ENCODE measurements at places on chromosomes 1 and 21.

DNA sequence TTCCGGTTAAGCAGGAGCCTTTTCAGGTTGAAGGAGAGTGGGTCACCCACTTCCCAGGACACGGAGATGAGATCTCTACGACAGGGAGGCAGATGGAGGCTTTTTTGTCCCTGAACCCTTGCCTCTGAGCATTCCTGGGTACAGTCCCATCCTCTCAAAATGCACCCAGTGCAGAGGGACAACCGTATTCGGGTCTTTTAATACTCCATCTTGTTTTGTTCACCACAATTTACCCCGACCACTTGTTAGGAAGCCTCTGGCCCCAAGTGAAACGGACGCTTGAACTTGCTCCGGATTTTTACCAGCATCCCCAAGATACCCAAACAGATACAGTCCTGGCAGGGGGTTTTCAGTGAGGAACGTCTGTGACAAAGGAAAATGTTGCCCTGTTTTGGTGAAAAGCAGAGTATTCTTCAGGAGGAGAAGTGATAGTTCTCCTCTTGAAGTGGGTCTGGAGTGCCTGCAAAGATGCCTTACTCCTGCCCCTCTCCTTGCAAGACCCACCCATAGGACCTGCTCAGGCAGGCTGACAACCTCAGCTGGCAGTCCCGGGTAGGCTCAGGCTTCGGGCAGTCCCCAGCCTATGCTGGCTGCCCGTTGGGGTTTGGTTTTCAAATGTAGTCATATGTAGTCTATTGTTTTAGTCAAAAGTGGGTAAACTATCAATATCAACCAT lies 669 bp upstream of the ARL8A start:
- DNase-seq, result no peak

GRCh38 chr1:11784993-11785769 lies 20.6 kb downstream of the MTHFR start:
- peak; percentile 65 for DNase-seq

DNA sequence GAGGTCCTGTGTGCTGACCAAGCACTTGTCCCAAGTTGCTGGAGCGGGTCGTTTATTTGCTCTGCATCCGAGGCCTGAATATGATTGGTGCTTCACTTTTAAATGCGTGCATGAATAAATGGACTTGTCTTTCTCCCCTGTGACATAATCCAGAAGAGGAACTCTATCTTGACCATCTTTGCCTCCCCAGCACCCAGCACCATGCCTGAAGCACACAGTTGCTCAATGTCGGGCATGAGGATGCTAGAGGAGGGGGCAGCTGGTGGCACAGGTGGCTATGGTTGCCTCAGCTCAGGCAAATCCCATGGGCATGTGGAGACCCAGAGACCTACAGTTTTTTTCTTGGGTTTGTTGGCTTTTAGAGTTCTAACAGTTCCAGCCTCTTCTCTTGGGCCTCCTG lies 142.6 kb downstream of the KAZN start:
- no peak for DNase-seq

GRCh38 chr1:31938184-31938975 lies at the start of gene PTP4A2:
Gene PTP4A2 (minus strand): TSS chr1:31938368. CDS start chr1:31919065, 19,303 bp downstream.
- peak; percentile 94 for DNase-seq

DNA sequence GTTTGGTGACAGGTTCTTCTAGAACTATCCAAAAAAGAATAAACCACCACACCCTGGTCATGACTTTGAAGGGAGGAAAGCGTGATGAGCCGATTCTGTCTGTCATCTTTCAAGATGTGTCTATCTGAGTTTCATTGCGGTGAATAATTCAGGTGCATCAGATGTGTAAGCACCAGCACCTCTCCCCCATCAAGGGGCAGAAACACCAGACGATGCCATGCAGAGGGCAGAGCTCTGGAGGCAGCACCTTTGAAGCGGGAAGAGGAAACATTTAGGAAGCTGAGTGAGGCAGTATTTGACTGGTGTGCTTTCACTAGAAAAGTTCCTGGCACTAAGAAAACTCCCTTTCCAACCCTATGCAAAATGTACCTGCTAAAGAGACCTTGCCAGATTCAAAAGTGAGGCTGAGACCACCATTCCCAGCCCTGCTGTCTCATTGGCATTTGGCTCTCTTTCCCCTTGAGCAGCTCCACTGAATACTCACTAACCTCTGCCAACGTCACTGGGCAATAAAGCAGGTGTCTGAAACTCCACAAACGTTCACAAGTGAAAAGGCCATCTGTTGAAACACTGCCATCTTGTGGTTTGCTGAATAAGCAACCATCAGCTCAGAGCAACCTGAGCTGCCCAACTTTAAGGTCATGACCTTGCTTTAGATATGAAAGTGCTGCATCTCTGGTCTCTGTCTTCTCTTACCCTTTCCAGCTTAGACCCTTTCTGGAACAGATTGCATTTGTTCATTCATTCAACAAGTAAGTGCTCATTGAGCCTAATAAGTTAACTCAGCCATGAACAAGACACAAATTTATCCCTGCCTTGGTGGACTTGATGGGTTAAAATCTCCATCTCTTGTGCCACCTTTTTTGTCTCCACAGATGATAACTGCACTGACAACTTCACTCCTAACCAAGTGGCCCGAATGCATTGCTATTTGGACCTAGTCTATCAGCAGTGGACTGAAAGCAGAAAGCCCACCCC lies 228.6 kb downstream of the PAPPA2 start:
- DNase-seq, result no peak

GRCh38 chr1:45923343-45923742 lies 119.9 kb downstream of the MAST2 start:
- no peak for DNase-seq

DNA sequence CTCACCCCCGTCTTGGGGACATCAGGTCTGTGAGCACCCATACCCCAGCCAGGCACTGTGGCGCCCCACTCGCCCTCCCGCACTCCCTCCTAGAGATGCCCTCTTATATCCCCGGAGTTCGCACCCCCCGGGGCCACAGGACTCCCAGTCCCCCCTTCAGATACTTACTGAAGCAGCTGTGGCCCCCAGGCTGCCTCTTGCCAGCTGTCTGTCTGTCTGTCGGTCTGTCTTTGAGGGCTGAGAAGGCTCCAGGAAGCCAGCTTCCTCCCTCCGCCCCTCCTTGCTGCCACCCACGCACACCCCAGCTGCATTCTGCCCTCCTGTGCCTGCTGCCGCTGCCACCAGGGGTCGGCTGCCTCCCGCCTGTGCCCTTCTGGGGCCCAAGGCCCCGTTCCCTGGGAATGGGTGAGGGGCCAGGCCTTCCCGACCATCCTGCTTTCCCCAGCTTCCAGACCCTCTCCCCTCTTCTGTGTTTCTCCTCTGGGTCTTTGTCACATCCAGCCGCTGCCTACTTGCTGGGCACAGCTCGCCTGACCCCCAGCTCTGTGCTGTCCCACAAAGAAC lies at the start of gene PTPN7:
TSS of gene PTPN7 (minus strand) at position 226 of the 564 bp plus-strand sequence. CDS start 1,200 bp downstream, outside the sequence.
- peak; percentile 53 for DNase-seq
